Foreskin fibroblast (primary cell): ENCODE measurements at places on chromosomes 4 and X.

DNA sequence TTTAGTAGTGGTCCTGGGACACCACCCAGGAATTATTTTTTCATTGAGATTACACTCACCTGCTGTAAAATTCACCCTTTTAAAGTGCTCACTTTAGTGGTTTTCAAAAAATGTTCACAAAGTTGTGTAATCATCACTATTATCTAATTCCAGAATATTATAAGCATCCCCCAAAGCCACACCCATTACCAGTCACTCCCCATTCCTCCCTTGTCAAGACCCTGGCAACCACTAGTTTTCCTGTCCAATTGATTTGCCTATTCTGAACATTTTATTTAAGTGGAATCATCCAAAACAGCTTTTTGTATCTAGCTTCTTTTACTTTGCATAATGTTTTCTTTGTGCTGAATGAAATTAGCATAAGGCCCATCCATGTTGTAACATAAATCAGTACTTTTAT is 12.7 kb upstream of the CXCL6 start:
- no peak for DNase-seq

DNA sequence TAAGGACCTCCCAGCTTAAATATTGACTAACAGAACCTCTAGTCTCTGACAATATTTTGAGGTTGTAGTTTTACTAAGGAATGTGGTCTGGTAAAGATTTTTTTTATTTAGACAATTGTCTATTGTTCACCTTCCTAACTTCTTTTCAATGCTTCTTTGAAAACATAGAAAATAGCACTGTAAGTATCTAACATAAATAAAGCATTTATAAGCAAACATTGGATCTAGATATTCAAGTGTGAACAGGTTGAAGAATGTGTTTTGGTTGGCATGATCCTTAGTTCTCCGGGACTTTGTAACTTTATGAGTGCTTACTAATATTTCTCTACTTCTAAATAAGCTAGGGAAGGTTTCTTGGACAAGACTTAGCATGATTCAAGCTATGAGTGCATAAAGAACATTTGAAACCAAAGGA is 285.4 kb upstream of the ARSJ start:
- DNase-seq = peak; percentile 33

DNA sequence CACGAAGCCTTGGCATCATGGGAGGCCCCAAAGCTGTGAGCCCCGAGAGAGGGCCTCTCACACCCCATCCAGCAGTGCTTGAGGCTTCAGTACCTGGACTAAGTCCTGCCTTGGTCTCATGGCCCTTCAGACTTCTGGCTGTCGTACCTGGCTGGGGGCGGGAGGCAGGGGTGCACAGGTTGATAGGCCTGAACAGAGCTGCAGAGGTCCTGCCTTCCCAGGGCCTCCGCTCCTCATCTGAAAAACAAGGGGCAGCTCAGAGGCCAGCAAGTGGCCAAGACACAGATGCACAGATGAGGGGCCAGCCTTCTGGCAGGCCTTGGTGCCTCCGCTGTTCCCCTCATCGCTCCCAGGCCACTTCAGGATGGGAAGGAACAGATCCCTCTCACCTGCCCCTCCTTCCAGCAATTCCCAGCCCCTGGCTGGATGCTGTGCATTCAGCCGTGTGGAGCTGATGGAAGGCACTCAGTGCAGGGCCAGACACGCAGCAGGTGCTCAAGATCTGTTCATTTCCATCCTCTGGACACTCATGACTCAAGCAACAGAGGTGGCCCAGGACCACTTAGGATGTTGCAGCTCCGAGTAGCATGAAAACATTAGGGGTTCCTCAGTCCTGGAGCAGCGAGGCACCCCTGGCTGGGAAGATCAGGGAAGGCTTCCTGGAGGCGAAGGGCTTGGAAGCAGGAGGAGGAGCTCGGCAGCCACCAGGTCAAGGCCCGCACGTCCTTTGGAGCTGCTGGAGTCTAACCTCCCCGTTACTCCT is 1.4 kb downstream of the ZNF185 start:
- DNase-seq = no peak

GRCh38 chr4:48660347-48660746 is 119.7 kb downstream of the FRYL start:
- DNase-seq = no peak

GRCh38 chr4:26356081-26356501 is 35.3 kb downstream of the RBPJ start:
- DNase-seq = no peak

- DNase-seq = peak; percentile 68
These were observed 64.2 kb downstream of the SPINK2 start for GRCh38 chr4:56757261-56757746.

GRCh38 chrX:262381-262909 is 18.7 kb upstream of the PLCXD1 start:
- no peak for DNase-seq

DNA sequence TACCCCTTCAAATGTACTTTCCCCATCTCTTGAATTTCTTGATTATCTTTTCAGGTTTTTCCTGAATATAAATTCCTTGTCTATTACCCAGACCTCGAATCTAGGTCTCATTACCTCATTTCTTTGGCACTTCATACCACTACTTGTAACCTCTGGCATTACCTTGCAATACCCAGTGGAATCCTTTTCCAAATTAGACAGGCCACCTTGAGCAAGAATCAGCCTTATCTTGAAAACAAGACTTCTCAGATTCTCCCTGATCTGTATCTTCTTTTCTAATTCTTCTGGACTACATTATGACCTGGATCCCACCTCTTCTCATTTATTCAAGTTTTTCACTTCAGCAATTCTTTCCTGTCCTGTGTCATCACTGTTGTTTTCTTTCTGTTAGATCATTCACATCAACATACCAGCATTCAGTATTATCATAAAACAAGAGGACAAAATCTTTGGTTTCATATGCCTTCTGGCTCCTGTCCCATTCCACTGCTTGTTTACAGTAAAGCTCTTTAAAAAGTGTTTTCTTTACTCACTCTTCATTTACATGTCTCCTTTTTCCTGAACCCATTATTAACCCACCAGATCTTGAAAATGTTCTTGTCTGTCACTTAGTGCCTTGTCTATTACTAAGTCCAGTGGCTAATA is 275.6 kb upstream of the HS3ST1 start:
- peak; percentile 42 for DNase-seq

- no peak for DNase-seq
These were observed 8.5 kb downstream of the MXD4 start for GRCh38 chr4:2253160-2254084.

DNA sequence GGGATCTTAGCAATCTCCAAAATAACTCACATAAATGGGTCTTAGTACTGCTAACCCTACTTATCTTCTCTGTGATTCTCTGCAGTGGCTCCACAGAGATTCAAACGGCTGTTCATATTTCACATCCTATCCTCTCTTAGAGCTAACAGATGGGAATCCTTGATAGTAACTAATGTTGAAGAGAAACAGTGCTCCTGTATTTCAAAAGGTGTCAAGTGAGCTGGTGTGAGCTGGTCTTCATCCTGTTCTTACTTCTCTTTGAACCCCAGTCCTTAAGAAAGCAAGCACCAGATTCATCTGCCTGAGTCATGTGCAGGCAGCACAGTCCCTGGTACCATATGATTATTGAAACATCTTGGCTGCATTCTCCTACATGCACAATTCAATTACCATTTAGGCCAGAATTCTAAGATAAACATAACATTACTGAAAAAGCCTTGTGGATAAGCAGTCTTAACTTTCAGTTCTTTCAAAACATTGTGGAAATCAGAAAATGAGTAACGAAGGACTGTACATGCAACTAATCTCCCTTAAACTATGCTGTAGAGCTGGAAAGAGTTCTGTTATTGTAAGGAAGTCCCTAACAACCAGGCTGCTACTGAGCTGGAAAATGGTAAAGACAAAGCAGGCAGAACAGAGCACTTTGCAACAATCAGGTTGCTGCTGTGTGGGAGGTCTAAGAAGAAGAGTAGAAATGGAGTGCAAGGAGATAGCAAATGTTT is 153.1 kb downstream of the NPNT start:
- DNase-seq = peak; percentile 10
